Activated CD8-positive, alpha-beta memory T cell treated with anti-CD3 and anti-CD28 coated beads for 36 hours (primary cell): ENCODE measurements at places on chromosomes 6 and 20. TPM values are rescaled to one million over a fixed set of nuclear protein-coding genes. Genes with fewer than 3 reads are reported as not detected.

Gene SPATS1
- not detected for total RNA-seq

Gene BMP5
- not detected for total RNA-seq

Gene PRDM13
- not detected for total RNA-seq

Gene PSORS1C2
- not detected for total RNA-seq

Gene IYD
- not detected for total RNA-seq

Gene RNASET2
- total RNA-seq = 25.9 TPM

Gene PROKR2
- total RNA-seq = not detected

Gene ESF1
- 25.2 TPM for total RNA-seq

Gene PNPLA1
- total RNA-seq = not detected

Gene SCUBE3
- 0.06 TPM for total RNA-seq

Gene PRPH2
- total RNA-seq = 0.06 TPM

Gene OR12D3
- not detected for total RNA-seq

Gene ZKSCAN4
- 4.5 TPM for total RNA-seq
